ENCODE measurements at places on chromosomes 3 and 15.
A peak's percentile ranks its signal among the peaks of the same experiment; 100 is the strongest.

DNA sequence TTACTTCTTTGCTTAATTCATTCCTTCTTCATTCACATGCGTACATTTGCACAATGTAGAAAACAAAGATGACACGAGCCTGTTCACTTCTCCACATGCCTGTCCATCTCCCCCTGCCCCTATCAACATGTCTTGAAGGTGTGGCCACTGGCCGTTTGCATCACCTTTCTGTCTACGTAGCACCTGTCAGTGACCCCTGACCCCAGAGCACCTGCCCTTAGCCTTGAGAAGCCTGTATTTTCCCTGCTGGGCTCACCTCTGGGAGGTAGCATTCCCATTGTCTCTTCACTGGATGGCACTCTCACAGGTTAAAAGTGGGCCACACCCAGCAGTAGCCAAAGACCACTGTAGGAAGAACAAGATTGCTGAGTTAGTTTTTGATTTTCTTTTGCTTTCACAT, 234.1 kb downstream of the THSD4 start:
- no peak for DNase-seq

DNA sequence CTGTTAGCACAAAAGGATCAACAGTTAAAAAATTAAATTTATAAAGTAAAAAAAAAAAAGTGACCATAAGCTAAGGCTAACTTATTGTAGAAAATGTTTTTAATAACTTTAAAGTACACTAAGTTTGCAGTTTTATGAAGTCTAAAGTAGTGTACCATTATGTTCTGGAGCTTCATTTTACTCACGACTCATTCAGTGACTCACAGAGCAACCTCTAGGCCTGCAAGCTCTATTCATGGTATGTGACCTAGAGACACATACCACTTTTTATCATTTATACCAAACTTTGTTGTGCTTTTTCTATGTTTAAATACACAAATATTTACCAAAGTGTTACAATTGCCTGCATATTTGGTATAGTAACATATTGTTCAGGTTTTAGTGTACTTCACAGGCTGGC, 1552.3 kb downstream of the OTOL1 start:
- DNase-seq = no peak

DNA sequence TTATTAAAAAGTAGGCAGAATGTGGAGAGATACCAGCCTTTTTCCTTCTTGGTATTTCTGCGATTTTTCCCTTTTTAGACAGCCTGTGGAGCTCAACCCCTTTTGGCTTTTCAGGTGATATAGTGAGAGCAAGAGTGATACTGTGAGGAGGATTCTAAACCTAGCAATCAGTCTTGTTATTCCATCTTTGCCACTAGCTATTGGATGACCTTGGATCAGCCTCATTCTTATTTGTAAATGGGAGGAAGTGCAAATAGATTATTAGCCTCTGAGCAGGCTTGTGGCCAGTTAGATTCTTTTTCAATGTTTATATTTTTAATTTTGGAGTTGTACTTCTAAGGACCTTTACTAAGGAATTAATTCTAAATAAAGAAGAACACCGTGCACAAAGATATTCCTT, 34.0 kb downstream of the IQGAP1 start:
- DNase-seq = no peak

DNA sequence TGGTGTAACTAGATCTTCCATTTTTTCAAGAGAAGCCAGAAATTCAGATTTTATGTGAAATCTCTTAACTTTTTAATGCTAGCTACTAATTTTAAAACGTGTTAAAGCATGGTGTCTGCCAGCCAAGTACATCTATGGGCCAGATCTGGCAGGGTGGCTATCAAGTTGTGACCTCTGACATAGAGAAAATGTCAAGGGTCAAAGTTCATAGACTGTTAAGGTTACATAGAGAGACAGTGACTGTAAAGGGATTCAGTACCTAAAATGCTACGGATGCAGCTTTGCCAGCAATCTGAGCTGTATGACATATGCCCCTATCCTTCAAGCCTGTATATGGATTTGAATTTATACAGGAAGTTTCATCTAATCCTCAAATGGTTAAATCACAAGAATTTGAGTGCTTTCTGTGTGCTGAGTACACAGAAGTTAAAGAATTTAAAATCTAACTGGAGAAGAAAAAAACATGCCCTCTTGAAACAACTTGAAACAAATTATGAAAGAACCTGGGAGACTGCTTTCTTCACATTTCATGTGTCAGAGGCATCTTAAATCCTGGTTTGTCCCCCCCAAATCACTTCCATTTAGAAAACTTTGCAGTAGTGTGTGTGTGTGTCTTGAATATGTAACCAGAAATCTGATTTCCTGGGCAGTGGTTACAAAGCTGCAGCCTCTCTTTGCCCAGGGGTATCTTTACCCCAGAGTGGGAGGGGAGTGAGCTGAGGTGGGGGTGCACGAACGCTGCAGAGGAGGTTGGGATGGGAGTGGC, 895 bp upstream of the ARHGAP31 start:
- DNase-seq = peak; percentile 41

Data from astrocyte of the spinal cord (primary cell).